Activated T-cell treated with anti-CD3 and anti-CD28 coated beads for 1 hour (primary cell): ENCODE measurements at places on chromosomes 12 and 14.

DNA sequence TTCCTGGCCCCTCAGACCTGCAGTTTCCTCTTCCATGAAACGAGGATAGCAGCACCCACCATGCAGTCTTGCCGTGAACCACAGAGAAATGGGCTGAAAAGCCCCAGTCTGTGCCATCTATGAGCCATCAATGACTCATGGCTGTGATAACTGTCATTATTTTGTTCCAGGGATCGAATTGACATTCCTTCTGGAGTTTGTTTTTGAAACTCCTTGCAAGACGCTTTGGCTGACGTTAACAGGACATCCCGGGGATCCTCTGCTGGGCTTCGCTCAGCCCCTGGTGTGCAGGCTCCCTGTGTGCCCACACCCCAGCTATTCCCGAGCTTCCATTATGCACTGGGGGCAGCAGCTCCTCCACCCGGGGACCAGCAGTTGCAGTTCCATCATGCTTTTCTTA is 33.8 kb downstream of the MMAB start:
- DNase-seq: no peak

GRCh38 chr14:100584056-100585031 is 2.9 kb downstream of the BEGAIN start:
- no peak for DNase-seq

GRCh38 chr14:87869619-87870583 is 123.1 kb downstream of the GALC start:
- no peak for DNase-seq

DNA sequence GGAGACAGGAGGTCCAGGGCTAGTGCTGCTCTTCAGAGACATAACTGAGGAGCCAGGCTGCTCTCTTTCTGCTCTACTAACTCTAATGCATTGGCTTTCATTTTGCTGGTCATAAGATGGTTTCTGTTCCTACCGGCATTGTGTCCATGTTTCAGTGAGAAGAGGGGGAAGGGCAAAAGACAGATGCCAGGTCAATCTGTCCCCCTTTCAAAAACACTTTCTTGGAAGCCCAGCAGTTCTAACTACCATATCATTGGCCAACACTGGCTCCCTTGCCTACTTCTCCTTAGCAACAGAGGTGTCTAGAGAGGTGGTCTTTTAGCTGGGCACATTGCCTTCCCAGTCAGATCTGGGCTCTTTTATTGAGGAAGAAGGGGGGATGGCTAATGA is 63.9 kb downstream of the TGFB3 start:
- DNase-seq: no peak

GRCh38 chr14:70971560-70971959 is 64.3 kb downstream of the PCNX1 start:
- no peak for DNase-seq

- DNase-seq: no peak
These were observed 88.3 kb downstream of the LRP6 start for GRCh38 chr12:12178559-12178958.

DNA sequence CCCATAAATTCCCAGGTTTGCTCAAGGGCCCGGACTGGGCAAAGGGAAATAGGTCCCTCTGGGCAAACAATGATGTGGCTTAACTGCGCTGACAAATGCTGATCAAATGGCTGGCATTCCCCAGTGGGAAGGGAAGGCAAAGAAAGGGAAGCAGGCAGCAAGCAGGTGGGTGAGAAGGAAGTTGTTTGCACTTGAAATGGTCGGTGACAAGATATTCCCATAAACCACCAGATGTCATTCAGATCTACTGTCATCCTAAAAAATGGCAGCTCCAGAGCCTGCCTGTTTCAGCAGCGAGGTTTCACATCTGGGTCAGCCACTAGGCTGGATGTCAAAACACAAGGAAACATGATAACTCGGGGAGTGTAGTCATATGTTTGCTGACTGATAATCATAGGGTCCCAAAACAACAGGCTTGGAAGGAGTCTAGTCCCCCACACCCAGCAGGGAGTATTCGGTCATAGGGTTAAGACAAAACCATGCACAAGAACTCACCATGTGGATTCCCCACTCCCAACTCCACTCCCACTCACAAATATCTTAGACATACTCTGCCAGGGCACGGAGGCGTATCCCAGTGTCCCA is 37.9 kb upstream of the MDM1 start:
- DNase-seq: no peak

GRCh38 chr12:28390206-28390605 is 199.9 kb downstream of the CCDC91 start:
- DNase-seq: no peak

DNA sequence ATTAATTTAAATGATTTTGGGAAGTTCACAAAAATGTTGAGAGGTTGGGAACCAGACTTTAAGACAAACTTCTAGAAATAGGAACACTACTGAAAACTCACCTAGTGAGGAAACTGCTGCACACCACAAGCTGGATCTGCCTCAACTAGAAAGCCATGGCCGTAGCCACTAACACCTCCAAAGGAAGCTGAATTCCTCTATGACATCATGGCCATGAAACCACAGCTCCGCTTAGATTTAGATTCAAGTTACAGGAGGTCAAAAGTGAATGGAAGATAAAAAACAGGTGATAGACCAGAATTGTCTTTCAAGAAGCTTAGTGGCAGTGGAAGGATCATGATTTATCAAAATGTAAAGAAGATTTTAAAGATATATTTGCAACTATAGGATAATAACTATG is 208.8 kb upstream of the ALG10 start:
- DNase-seq: no peak

- no peak for DNase-seq
These were observed 25.4 kb downstream of the ATG14 start for GRCh38 chr14:55386037-55386808.

- no peak for DNase-seq
These were observed 99.3 kb downstream of the SPTSSA start for GRCh38 chr14:34362641-34363251.

DNA sequence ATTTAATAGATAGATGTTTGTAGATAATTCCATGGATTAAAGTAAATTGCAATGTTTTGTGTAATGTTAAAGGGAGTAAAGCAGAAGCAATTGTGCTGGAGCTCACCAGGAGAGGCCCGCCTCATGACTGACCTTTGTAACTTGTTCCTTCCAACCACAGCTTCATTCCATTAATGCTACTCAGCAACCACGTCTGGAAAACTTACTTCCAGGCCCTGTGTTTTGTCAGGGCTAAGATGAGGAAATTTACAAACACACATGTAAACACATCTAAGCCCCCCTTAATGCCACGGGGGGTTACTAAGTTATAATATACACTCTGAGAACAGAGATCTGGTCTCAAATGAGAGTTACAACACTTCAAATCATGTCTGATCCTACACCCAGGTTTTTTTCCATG is 12.4 kb downstream of the LUM start:
- DNase-seq: no peak

GRCh38 chr14:104680806-104681688 is 8.4 kb upstream of the INF2 start:
- no peak for DNase-seq

DNA sequence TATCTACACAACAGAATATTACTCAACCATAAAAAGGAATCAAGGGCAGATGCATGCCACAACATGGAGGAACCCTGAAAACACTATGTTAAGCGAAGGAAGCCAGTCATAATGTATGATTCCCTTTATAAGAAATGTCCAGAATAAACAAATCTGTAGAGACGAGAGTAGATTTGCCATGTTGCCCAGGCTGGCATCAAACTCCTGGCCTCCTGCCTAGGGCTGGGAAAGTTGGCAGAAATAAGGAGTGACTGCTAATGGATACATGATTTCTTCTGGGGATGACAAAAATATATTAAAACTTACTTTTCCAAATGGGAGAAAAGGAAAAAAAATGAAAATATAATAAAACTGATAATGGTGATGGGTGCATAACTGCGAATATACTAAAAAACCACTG is 10.9 kb downstream of the CLIP1 start:
- DNase-seq: no peak

- no peak for DNase-seq
These were observed 2.9 kb upstream of the PPP4R4 start for GRCh38 chr14:94171208-94171607.

DNA sequence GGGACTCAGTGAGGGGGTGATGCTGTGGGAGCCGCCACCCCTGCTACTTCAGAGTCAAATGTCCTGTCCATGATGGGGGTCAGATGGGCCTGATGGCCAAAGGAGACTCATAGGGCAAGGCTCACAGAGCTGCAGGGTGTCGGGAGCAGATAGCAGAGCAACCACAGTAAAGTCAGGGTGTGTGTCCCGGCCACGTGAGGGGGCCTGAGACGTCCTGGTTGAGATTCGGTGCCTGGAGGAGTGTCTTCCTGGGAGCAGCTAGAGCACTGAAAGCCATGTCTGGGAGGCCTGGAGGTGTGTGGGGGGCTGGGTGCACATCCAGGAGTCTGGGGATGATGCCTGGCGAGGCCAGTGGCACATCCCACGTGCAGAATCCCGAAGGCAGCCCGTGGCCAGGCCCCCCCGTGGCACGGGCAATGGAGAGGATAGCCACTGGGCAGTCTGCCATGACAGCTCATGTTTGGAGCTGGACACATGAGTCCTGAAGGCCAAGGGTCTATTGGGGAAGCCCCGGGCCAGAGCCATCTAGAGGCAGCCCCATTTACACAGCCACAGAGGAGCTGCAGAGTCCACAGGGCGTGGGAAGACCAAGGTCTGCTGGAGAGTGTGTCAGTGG is 308.0 kb upstream of the SFSWAP start:
- DNase-seq: no peak

DNA sequence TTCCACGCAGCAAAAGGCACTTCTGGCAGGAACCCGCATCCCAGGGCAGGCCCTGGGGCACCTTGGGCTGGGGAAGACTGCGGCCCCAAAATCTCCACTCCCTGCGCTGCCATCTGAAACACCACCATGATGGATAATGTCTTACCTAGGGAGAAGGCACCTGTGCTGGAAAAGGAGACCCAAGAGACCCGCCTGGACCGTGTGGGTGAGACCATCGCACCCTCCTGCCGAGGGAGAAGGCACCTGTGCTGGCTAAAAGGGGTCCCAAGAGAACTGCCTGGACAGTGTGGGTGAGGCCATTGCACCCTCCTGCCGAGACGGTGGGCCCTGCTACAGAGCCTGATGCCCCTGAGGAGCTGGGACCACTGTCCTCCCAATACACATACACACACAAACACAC is 24.8 kb upstream of the INF2 start:
- no peak for DNase-seq

DNA sequence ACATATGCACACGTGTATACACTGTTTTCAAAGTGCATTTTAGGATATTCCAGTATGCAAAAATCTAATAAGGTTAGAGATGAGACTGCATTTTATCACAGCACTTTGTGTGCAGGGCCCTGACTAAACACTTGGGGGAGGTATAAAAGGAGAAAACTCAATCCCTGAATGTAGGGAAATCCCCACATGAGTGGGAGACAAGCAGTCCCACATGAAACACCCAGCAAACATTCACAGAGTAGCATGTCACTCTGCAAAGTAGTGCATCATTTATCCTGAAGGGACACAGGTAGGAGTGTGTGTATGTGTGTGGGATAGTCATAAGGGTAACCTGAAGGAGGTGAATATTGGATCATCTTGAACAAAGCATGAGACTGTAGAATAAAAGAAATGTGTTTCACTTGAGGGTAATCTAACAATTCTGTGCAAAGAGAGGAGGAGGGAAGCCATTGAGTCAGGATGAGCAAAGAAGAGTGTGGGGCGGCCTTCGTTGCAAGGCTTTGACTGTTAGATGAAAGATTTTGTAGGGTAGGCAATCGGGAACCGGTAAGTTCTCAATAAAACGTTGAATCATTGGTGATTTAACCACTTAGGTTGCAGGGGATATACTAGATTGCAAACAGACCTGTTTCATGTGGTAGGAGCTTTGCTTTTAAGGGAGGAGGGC is 2.9 kb downstream of the PRPF40B start:
- DNase-seq: no peak

- DNase-seq: no peak
These were observed 3.8 kb upstream of the DIO2 start for GRCh38 chr14:80215081-80215480.

DNA sequence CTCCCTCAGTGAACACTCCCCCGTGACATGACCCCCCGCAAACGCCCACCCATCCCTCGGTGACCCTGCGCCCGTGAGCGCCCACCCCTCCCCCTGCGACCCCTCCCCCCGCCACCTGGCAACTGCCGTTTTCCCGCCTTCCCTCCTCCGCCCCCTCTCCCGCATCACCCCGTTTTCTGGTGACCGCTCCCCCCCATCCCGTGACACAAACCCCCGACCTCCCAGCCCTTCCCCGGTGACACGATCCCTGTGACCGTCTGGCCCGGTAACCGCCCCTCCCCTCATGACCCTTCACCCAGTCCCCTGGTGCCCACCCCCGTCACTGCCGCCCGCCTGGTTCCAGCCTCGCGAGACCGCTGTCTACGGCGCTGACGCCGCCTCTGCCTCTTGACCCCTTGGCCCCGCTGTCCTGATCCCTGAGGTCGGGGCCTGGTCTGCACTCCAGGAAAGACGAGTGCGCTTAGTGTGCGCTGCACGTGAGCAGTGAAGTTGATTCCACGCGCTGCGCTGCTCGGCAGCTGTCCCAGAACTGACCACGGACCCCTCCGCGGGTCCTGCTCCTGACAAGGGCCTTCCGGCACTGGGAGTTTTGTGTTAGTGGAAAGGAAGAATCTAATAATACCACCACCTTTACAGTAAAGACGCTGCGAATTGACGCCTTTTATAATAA is 59.4 kb downstream of the DDX51 start:
- peak; percentile 20 for DNase-seq

- DNase-seq: no peak
These were observed 415.9 kb downstream of the BCL11B start for GRCh38 chr14:98855926-98856715.

DNA sequence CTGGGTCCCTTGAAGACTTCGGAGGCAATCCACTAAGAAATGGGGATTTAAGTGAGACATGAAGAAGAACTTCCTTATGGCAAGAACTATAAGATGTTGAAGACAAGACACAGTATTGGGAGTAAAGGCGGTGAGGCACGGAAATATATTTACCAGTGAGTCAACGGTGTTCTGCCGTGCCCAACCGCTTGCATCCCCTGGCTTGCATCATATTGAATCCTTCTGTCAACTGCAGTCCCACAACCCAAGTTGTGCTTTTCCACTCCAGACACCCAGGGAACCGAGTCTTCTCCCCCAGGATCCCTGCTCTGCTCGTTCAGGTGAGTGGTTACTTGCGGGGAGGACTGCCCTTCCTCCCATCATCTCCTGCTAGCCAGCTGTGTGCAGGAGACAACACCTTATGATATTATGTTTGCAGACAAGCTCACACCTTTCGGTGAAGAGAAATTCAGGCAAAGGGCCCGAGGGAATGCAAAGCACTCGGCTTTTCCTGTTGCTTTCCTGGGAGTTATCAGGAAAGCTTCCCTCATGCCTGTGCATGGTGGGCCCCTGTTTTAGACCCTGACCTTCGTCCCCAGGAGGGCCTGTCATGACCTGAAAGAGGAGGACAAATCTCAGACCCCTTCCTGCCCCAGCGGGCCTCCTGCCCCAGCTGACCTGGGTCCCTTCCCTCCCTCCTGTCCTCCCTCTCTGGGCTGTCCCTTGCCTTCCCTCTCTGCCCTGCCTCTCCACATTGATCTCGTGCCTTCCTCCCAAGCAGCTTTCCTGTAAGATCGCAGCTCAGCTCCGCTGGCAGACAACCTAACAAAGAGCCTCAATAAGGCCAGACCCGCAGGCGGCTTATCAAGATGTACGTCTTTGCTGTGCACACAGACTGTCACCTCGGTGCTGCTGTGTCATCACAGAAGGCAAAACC is 4.3 kb upstream of the LRTM2 start:
- no peak for DNase-seq

GRCh38 chr12:32450768-32451167 is 51.4 kb downstream of the FGD4 start:
- no peak for DNase-seq

GRCh38 chr14:39434401-39434800 is 2.2 kb upstream of the FBXO33 start:
- DNase-seq: no peak
